Placental pericyte (primary cell): ENCODE measurements at places on chromosomes 1 and 21. TPM values are rescaled to one million over a fixed set of nuclear protein-coding genes. Genes with fewer than 3 reads are reported as not detected.

The TMEM200B gene
- total RNA-seq = 9.4 and 14.2 TPM in 2 replicates

The BATF3 gene
- total RNA-seq = 0.88 and 1.3 TPM in 2 replicates

The HAO2 gene
- total RNA-seq = not detected in 2 replicates

The ACKR1 gene
- total RNA-seq = not detected in 2 replicates

The TNNI3K gene
- total RNA-seq = not detected in 2 replicates

The ASPM gene
- total RNA-seq = 1.1 and 58.0 TPM in 2 replicates

The NIT1 gene
- total RNA-seq = 23.2 and 34.6 TPM in 2 replicates
